ENCODE measurements at places on chromosomes 2 and 18. TPM values are rescaled to one million over a fixed set of nuclear protein-coding genes. Genes with fewer than 3 reads are reported as not detected.

GRCh38 chr2:43255296-43255910 lies 29.0 kb upstream of the ZFP36L2 start:
- no peak for DNase-seq

- no peak for DNase-seq
These were observed 184.8 kb upstream of the CRIM1 start for GRCh38 chr2:36170805-36171204.

DNA sequence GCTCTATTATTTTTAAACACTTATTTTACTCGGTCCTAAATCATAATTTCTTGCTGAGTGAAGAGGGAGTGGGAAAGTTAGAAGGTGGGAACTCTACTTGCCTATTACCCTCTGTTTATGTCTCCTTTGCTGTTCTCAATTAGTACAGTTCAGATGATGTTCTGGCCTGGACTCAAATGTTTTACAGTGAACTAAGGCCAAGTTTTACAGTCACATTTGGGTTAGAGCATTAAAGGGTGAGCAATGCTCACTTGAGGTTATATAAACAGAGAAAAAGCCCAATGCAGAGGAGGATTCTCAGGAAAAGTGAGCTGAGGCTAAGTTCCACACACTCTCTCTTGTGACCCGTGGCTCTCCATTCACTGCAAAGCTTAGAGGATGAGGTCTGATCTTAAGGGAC lies 52.4 kb downstream of the ITSN2 start:
- DNase-seq: no peak

DNA sequence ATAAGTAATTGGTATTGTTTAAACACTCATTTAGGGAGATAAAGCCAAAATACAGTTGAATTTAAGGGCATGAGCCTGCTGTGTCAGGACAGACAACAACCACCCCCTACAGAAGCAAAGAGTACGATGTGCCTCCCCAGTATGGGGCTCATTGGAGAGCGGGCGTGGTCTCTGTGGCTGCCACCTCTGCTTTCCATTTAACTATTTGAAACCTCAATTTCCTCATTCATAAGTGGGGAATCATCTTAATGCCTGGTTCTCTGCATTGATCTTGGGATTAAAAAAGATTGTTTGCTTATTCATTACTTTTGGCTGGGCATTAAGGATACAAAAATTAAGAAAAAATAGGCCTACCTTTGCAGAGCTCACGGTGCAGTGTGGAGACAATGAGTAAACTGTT lies 21.4 kb downstream of the KCNS3 start:
- DNase-seq: no peak

Gene C2orf72
- 0.15 TPM for total RNA-seq

Measured in activated T-helper 1 cell treated with anti-CD3 and anti-CD28 coated beads, Interleukin-12 subunit alpha, Interleukin-12 subunit beta, Interleukin-2, Interleukin-4 antibody, amounts not matched to agents 30 ng/mL and 10 ng/mL and 1 ng/mL, durations not matched to agents 14 hours and 24 hours and 36 hours (primary cell).